ENCODE measurements at places on chromosomes 3 and 15. TPM values are rescaled to one million over a fixed set of nuclear protein-coding genes. Genes with fewer than 3 reads are reported as not detected.

DNA sequence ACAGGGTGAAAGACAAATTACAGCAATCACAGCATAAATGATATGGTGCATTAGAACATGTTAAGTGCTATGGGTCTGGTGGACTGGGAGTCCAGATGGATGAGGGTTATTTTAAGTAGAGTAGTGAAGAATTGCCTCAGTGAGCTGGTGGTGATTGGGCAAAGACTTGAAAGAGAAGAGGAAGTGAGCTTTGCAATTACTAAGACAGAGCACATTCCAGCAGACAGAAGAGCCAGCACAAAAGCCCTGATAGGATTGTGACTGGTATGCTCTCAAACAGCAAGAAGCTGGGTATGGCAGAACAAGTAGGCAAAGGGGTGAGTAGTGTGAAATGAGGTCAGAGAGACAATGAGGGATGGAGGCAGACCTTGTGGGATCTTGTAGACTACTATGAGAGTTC is 2.1 kb upstream of the ACKR4 start:
- no peak overlapping the region for H3K4me3 ChIP-seq
- peaks cover 26% of the 10 kb centered on the region for H3K36me3 ChIP-seq
- H3K27me3 ChIP-seq: no peaks in the 10 kb centered on the region
- peaks cover 2% of the 10 kb centered on the region for H3K4me1 ChIP-seq
- no peak for DNase-seq
- H3K27ac ChIP-seq: no peak overlapping the region

- peaks cover 23% of the 10 kb centered on the region for H3K27me3 ChIP-seq
- no peak overlapping the region for H3K27ac ChIP-seq
- no peak for DNase-seq
- H3K4me1 ChIP-seq: peaks cover 2% of the 10 kb centered on the region
Measured at GRCh38 chr15:69067296-69067695, 52.8 kb downstream of the NOX5 start.

The FBXL22 gene
- 0.81 TPM for total RNA-seq

The FRMD4B gene
- 36.6 TPM for total RNA-seq

- peak overlapping the region; percentile 86 for H3K4me3 ChIP-seq
- peak overlapping the region; percentile 43 for H3K27ac ChIP-seq
- peak; percentile 65 for DNase-seq
- H3K36me3 ChIP-seq: peaks cover 13% of the 10 kb centered on the region
- H3K27me3 ChIP-seq: peaks cover 87% of the 10 kb centered on the region
Measured at GRCh38 chr15:45118131-45118588, 4.0 kb downstream of the DUOXA2 start.

GRCh38 chr3:71416876-71417275 is 166.7 kb downstream of the FOXP1 start:
- no peak for DNase-seq
- H3K27ac ChIP-seq: peak overlapping the region; percentile 97
- peaks cover 46% of the 10 kb centered on the region for H3K4me1 ChIP-seq
- peak overlapping the region; percentile 15 for H3K4me3 ChIP-seq
- H3K36me3 ChIP-seq: peaks cover 4% of the 10 kb centered on the region

DNA sequence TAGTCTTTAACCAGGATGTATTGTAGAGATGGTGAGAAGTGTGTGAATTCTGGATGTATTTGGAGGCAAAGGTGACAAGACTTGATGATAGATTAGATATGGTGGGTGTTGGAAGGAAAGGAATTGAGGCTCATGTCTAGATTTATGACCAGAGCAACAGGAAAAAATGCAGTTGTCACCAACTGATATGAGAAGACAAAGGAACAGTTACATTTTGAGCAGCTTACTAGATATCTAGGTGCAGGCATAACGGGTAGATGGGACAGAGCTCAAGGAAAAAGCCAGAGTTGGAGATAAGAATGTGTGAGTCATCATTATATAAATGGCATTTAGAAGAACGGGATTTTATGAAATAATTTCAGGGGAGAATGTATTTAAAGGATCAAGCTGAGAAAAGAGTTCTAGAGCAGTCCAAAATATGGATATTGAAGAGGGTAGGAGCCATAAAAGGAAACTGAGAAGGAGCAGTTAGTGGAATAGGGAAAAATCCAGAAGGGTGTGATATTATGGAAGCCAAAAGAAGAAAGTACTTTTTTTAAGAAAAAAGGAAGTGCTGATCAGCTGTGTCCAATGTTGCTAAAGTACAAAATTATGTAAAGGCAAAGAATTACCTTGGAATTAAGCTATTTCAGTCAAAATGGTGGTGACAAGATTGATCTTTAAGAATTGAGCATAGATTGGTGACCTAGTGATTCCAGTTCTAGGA is 262.5 kb downstream of the CGGBP1 start:
- H3K4me3 ChIP-seq: peak overlapping the region; percentile 1
- peaks cover 63% of the 10 kb centered on the region for H3K27me3 ChIP-seq
- no peak for DNase-seq

The SETMAR gene
- total RNA-seq: 9.6 TPM

GRCh38 chr3:113000691-113001090 is 9.9 kb downstream of the GTPBP8 start:
- peaks cover 26% of the 10 kb centered on the region for H3K4me1 ChIP-seq
- peak overlapping the region; percentile 76 for H3K27ac ChIP-seq
- no peak overlapping the region for H3K4me3 ChIP-seq

DNA sequence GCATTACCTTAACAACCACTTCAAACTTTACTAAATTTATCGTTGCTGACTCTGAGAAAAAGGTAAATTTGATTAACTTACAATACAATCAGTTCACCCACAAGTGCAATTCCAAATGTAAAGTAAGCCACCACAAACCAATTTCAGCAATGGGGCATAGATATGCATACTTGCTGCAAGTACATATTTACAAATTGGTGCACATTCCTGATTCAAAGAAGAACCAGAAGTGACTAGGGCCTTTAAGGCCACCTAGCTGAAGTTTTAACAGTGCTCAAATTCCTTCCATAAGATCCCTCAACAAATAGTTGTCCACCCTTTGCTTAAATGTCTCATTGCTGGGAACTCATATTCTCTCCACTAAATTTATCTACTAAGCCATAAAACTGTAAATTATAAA is 67.2 kb downstream of the INO80 start:
- no peak overlapping the region for H3K27ac ChIP-seq
- no peak overlapping the region for H3K4me3 ChIP-seq
- H3K4me1 ChIP-seq: peaks cover 6% of the 10 kb centered on the region

The ZNF662 gene
- 1.4 TPM for total RNA-seq

DNA sequence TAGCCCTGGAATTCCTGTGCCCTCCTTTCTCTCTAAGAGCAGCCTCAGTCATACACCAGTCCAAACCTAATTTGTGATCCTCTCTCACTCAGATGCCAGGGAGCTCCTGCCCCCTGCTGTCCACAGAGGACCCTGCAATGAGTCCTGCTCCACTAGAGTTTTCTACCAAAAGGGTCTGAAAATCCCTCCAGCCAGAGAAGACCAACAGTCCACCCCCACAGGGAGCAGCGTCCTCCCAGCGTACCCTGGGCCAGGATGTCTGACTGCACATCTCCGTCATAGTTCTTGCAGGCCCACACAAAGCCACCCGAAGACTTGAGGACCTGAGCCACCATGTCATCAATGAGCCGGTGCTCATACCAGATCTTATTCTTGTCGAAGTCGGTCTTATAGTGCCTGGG is 15.4 kb downstream of the IDH2 start:
- peak overlapping the region; percentile 47 for H3K27ac ChIP-seq
- no peak for DNase-seq
- H3K4me3 ChIP-seq: no peak overlapping the region
- no peaks in the 10 kb centered on the region for H3K27me3 ChIP-seq

- DNase-seq: no peak
- no peaks in the 10 kb centered on the region for H3K27me3 ChIP-seq
- peaks cover 3% of the 10 kb centered on the region for H3K4me1 ChIP-seq
- no peaks in the 10 kb centered on the region for H3K36me3 ChIP-seq
- no peak overlapping the region for H3K4me3 ChIP-seq
Measured at GRCh38 chr15:80003934-80004472, 33.0 kb upstream of the BCL2A1 start.

DNA sequence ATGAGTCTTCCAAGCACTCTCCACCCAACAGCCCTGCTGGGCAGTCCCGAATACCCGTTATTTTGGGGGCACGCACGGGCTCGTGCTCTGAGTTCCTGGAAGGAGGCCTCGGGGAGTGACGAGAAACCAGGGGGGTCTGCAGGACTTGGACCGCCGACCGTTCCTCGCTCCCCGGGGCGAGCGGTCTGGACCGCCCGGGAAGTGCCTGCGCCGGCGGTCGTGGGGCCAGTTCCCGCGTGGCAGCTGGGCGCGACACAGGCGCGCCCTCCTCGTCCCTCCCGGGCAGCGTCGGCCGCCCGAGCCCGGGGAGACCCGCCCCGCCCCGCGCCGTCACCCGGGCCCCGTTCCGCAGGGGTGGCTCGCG is 387 bp downstream of the GNB4 start:
- no peak for DNase-seq
- H3K27me3 ChIP-seq: peaks cover 88% of the 10 kb centered on the region
- H3K27ac ChIP-seq: no peak overlapping the region
- H3K4me1 ChIP-seq: peaks cover 13% of the 10 kb centered on the region
- peak overlapping the region; percentile 88 for H3K4me3 ChIP-seq

GRCh38 chr3:38823722-38824121 is 7.7 kb upstream of the SCN10A start:
- H3K36me3 ChIP-seq: no peaks in the 10 kb centered on the region
- H3K4me1 ChIP-seq: peaks cover 3% of the 10 kb centered on the region
- DNase-seq: no peak
- H3K27me3 ChIP-seq: no peaks in the 10 kb centered on the region
- no peak overlapping the region for H3K4me3 ChIP-seq
- H3K27ac ChIP-seq: no peak overlapping the region

- H3K27ac ChIP-seq: no peak overlapping the region
- no peaks in the 10 kb centered on the region for H3K36me3 ChIP-seq
- no peaks in the 10 kb centered on the region for H3K4me1 ChIP-seq
- no peak for DNase-seq
- H3K27me3 ChIP-seq: peaks cover 7% of the 10 kb centered on the region
Measured at GRCh38 chr15:56341201-56341600, 24.0 kb upstream of the TEX9 start.

DNA sequence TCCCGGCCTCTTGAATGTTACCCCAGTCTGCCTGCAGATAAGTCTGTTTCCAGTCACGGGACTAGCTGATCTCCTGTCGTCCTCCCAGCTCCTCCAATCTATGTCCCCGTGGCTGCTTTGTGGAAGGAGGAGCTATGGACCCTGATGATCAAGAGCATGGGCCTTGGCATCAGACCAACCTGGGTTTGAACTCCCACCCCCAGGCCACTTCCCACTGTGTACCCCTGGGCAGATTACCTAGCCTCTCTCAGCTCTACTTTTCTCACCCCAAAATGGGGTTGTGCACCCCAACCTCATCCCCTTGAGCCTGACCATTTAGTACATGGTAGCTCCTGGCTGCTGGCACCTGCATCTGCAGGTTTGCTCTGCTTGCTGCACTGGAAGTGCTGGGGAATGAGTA is 55.8 kb downstream of the GASK1A start:
- H3K36me3 ChIP-seq: no peaks in the 10 kb centered on the region
- H3K27me3 ChIP-seq: peaks cover 6% of the 10 kb centered on the region
- no peak for DNase-seq
- H3K4me3 ChIP-seq: no peak overlapping the region
- peaks cover 16% of the 10 kb centered on the region for H3K4me1 ChIP-seq

The CIB1 gene
- 183 TPM for total RNA-seq

The BCHE gene
- not detected for total RNA-seq

The PAK6 gene
- not detected for total RNA-seq

GRCh38 chr15:98729446-98730042 is 81.2 kb downstream of the IGF1R start:
- DNase-seq: no peak
- H3K4me3 ChIP-seq: no peak overlapping the region
- no peaks in the 10 kb centered on the region for H3K36me3 ChIP-seq
- no peak overlapping the region for H3K27ac ChIP-seq
- peaks cover 15% of the 10 kb centered on the region for H3K4me1 ChIP-seq
- H3K27me3 ChIP-seq: peaks cover 8% of the 10 kb centered on the region

DNA sequence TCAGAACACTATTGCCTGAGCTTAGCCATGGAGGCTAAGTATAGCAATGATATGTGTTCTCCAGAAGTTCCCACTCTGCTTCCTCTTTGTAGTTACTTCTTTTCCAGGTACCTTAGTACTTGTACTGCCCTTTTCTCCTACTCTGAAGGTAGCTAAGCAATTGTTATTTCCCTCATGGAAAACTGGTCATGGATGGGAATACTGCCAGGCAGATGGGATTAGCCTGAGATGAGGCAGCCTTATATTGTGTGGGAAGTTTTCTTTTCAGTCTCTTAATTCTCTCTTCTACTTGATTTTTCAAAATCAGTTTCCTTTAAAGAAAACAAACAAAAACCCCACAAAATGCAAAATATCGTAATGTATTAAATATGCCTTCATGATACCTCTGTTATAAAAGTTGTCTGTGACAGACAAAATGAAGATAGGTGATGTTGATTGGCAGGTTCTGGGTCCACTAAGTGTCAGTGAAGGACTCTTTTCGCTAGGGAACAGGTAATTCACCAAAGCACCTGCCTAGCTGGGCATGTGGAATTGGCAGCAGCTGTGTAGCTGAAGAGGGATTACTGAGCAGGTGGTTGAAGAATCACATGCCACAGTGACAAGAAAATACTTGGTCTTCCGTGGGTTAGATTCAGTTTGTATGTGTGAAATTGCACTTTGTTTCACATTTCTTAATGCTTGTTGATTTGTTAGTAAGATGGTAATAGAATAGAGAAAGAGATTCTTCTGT is 4.1 kb downstream of the ZNF609 start:
- peaks cover 53% of the 10 kb centered on the region for H3K4me1 ChIP-seq
- H3K4me3 ChIP-seq: peak overlapping the region; percentile 57
- H3K27ac ChIP-seq: peak overlapping the region; percentile 29
- H3K27me3 ChIP-seq: no peaks in the 10 kb centered on the region
- DNase-seq: no peak

The MIX23 gene
- 17.1 TPM for total RNA-seq

- no peaks in the 10 kb centered on the region for H3K27me3 ChIP-seq
- no peak overlapping the region for H3K27ac ChIP-seq
- H3K4me1 ChIP-seq: no peaks in the 10 kb centered on the region
Measured at GRCh38 chr3:175526191-175526590, 667.1 kb downstream of the NAALADL2 start.

DNA sequence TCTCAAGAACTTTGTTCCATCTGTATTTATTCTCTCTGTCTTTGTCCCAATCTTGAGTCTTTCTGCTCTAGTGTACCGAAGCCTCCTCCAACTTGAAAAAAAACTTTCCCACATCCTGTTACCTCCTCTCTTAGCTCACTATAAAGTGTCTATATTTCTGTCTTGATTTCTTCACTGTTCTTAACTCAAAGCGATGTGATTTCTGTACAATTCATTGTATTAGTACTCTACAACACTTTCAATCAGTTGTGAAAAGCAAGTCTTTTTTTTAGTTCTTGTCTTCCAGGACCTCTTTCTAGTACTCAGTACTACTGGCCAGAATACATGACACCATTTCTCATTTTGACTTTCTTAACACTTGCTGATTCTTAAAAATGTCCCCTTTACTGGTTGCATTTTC is 353.5 kb upstream of the SATB1 start:
- no peaks in the 10 kb centered on the region for H3K36me3 ChIP-seq
- peak overlapping the region; percentile 77 for H3K27ac ChIP-seq
- no peak for DNase-seq
- peak overlapping the region; percentile 34 for H3K4me3 ChIP-seq

- DNase-seq: peak; percentile 24
- H3K4me1 ChIP-seq: peaks cover 37% of the 10 kb centered on the region
- H3K27me3 ChIP-seq: no peaks in the 10 kb centered on the region
- peak overlapping the region; percentile 98 for H3K27ac ChIP-seq
- peaks cover 2% of the 10 kb centered on the region for H3K36me3 ChIP-seq
- peak overlapping the region; percentile 96 for H3K4me3 ChIP-seq
Measured at GRCh38 chr3:195908694-195909581, 587 bp upstream of the TNK2 start.

- DNase-seq: no peak
- no peaks in the 10 kb centered on the region for H3K36me3 ChIP-seq
- peaks cover 24% of the 10 kb centered on the region for H3K27me3 ChIP-seq
- H3K4me1 ChIP-seq: peaks cover 2% of the 10 kb centered on the region
- H3K27ac ChIP-seq: no peak overlapping the region
Measured at GRCh38 chr15:71433402-71433801, 318.1 kb downstream of the THSD4 start.
